ENCODE measurements at places on chromosomes 4 and X.
A peak's percentile ranks its signal among the peaks of the same experiment; 100 is the strongest.

DNA sequence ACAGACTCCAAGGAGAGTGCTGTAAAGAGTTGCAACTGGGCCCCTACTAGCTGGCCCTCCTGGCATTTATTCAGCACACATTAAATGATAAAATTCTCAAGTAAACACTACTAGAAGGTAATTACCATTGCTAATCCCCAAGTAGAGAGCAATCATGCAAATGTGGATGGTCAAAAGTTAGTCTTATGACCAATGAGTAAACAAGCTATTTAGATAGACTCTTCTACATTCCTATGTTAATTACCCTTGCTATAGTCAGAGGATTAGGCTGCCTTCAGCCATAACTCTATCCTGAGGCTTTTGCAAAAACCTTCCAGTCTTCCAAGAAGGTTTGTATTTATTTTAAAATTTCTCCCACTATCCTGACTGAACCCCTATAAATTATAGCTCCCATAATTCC, 28.3 kb upstream of the HPGD start:
- no peak for DNase-seq

- DNase-seq = no peak
Measured at GRCh38 chr4:4613641-4614286, 71.9 kb upstream of the STX18 start.

GRCh38 chr4:102036619-102037376, 246.3 kb downstream of the BANK1 start:
- DNase-seq = no peak

DNA sequence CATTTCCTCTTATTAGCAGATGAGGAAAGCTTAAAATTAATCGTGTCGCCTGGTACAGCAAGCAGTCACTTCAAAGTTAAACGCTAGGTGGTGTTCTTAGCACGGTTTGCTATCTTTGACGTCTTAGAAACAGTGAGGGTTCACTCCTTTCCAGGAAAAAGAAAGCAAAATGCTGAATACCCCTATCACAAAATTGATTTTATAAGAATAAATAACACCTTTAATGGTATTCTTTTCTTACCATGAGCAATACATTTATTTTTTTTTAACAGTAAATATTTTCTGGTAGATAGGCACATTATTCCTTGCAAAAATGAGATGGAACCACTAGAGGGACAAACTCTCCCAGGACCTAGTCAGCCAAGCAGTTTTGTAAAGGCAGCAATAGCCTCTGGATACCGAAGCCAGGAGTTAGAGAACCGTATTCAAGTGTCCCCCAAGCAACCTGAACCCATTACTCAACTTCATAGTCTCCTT, 153.9 kb downstream of the KDR start:
- peak; percentile 52 for DNase-seq

GRCh38 chrX:49075347-49075746, 1.5 kb upstream of the PRAF2 start:
- DNase-seq = no peak

- DNase-seq = no peak
Measured at GRCh38 chrX:17878028-17878670, 17.1 kb upstream of the RAI2 start.

- DNase-seq = peak; percentile 88
Measured at GRCh38 chr4:99563310-99564186, at the start of gene TRMT10A. TSS of gene TRMT10A (minus strand) at chr4:99564039. CDS start at chr4:99559338, 4,701 bp downstream.

- DNase-seq = no peak
Measured at GRCh38 chr4:99961711-99962110, 11.6 kb upstream of the H2AZ1 start.

DNA sequence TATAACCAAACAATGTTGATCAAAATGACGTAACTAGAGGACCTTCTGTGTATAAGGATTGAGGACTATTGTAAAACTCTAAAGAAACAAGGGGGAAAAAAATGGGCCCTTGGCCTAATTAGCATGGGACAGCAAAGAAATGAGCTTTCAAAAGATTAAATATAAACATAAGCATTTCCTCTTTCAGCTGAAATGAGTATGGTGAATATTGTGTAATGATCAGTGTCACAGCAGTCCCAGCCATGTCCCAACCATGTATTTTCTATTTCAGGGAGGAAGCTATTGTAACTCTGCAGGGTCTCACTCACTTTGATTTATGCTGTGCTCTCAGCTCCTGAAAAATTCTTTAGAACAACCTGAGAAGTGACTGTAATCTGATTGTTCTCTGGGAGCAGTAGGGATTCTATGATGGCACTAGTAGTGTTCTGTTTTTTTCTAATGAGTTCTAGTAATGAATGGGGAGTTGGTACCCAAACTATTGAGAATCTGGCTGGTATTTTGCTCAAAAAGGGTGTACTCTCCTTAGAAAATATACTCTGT, 25.8 kb downstream of the ANXA10 start:
- no peak for DNase-seq

- DNase-seq = no peak
Measured at GRCh38 chr4:147950841-147951240, 219.0 kb downstream of the ARHGAP10 start.

DNA sequence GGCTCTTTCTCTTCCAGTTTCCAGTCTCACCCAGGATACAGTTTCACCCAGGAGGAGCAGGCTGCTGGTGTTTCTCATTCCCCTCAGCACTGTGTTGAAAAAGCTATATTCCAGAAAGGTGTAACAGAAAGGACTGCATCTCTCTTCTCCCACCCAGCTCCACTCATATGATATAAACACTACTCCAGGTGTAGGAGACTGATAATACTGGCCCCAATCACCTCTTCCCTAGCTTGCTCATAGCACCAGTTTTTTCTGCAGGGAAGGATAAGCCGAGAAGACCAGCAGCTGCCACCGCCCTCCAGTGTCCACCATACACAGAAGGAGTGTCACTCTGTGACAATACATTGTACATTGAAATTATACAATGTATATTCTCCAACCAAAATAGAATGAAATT, 105.5 kb upstream of the STK26 start:
- no peak for DNase-seq

GRCh38 chr4:86184216-86184900, 175.5 kb downstream of the MAPK10 start:
- peak; percentile 1 for DNase-seq

- peak; percentile 26 for DNase-seq
Measured at GRCh38 chrX:112163906-112164305, 81.3 kb upstream of the TRPC5 start.

- DNase-seq = no peak
Measured at GRCh38 chr4:44160776-44161367, 287.7 kb downstream of the KCTD8 start.

DNA sequence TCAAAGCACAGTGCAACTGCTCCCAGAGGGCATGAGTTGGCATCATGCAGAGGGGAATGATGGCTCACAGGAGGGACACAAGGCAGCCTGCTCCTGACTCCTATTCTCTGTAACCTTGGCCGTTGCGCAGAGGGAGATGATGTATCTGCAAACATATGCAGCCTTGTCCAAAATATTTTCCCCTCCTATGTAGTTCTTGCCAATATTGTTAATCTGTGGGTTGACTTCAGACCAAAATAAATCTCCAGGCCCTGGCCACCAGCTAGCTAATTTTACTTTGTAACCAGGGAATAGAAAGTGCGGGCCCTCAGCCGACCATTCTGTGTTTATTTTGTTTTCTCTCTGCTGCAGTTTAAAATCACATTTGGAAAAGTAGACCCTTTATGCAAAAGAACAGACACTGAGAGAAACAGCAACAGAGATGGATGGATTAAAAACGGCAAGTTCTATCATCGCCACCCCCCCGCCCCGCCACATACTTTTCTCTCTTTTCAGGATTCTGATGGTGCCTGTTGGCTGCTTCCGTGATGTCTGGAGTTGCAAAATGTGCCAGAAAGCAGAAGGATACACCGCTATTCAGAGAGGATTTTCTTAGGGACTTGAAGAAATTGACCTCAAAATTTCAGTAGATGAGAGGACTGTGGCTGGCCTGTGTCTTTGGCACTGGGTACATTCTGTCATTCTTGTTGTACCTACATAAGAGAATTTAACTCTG, 185.3 kb upstream of the BCOR start:
- no peak for DNase-seq

DNA sequence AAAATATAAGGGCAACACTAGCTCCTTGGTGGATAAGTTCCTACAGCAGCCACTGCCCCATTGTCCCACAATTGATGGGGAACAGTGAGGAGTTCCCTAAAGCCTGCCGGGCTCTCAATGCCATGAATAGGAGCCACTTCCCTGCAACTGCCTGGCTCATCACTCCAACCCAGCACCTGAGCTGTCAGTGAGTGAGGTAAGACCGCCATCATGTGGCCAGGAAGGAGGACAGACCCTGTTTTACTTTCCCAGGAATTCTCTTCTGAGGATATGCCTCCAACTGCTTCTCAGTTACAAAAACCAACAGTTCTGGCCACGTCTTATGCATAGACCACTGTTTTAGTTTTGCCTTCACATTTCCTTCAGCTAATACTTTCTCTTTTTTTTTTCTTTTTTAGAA, 45.5 kb downstream of the SRPX start:
- peak; percentile 40 for DNase-seq

- peak; percentile 56 for DNase-seq
Measured at GRCh38 chr4:174999407-174999806, 81.2 kb downstream of the ADAM29 start.

DNA sequence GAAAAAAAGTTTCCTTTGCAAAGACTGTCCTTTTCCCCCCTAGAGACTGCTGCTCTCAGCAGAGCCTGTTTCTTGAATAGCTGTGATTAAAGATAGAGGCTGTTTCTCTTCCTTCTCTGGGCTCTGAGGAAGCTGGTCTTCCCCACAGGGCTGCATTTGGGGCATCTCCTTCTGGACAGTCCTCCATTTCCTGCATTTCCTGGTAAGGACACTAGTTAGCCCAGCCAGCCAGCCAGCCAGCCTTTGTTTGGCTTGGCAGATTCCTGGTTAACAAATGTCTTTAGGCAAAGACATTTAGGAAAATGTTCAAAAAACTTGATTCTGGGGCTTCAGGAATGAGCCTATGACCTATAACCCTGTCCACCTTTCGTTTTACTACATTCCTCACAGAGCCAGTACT, 34.0 kb upstream of the PLAC1 start:
- no peak for DNase-seq

DNA sequence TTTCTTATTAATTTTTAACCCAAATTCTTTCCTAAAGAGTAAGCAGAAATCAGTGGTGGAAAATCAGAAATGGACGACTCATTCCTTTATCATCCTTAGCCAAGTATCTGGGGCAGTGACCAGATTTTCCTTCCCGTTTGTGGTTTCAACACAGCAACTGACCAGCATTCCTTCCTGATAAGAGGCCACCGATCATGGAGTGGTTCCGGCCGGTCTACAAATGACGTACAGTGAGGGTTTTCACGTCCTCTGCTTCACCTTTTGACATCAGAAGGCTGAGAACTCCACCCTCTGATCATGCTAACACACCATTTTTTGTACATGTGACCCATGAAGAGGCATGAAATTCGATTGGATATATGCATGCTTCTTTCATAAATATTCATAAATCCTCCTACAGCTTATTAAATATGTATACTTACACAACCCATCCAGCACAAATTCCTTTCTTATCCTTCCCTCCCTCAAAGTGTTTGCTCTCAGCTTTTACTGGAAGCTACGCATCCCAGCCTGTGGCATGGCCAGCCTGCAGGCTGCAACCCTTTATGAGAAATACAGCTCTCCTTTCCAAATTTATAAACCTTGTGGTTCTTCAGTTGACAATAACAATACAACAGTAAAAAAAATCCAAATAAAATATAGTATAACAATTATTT, 173.0 kb upstream of the CASK start:
- peak; percentile 97 for DNase-seq

GRCh38 chr4:81060587-81061343, 30.3 kb downstream of the BMP3 start:
- DNase-seq = no peak

DNA sequence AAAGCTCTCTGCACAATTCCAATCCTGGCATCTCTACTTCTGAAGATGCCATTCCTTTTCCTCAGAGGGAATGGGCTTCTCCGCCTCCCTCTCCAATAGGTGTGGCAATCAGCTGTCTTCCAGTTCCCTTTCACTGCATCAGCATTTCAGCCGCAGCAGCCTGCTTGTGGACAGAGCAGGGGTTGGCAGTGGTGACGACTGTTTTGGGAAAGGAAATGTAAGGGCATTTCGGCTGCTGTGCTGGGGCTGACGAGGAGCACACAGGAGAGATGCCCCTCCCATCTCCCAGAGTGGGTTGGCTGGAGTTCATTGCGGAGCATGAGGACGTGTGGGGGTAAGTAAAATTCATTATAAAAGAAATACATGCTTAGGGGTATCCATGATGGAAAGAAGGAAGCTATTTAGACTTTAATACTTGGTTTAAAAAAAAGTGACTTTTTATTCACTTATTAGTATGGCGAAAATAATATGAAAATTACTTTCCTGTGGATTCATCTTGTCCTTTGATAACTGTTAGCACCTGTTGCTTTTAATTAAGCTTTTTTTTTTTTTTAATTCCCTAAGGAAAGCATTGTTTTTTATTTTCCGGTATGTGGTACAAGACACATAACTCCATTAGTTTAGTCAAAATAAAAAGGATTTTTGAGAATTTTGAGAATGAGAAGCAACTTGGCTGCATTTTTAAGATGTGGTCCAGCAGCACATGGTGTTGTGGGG, at the start of gene LIMCH1:
TSS of gene LIMCH1 (plus strand) at position 141 of the 717 bp plus-strand sequence. CDS start 67,839 bp downstream, outside the sequence.
- no peak for DNase-seq

GRCh38 chr4:5967783-5968182, 50.4 kb downstream of the C4orf50 start:
- DNase-seq = no peak

DNA sequence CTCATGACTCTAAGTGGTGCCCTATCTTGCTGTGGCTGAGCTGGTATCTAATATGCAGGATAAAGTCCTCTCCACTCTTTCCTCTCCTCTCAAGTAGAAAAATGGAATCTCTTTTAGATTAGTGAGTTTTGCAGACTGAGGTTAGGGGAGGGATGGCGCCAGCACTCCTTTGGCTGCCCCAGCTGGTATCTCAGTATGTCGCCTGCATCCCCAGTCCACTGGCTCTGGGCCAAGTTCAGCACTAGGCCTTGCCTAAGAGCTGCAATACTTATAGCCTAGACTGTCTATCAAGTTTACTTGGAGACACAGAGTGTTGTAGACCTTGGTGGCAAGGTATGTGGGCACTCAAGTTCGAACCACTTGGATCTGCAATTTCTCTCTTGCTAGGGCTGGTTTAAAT, 351.3 kb downstream of the NAP1L3 start:
- DNase-seq = no peak

DNA sequence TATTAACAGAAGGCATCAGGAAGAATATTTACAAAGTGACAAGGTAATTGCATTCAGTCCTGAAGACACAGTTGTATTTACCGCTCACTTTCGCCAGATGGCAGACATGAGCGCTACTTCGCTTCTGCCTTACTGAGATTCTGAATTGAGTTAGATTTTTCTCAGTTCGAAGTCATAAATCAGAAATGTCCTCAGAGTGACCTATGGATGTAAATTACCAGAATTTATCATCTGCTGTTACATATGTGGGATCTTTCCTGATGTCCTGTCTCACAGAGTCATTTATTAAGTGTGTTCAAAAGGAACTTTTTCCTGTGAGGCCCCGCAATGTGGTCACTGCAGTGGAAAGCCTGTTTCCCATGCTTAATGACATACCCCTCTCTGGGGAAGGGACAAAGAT, 97.3 kb upstream of the DCLK2 start:
- peak; percentile 17 for DNase-seq

Data from RCC 7860 (cell line).